ENCODE measurements at places on chromosomes 2 and 18.
A peak's percentile ranks its signal among the peaks of the same experiment; 100 is the strongest.

DNA sequence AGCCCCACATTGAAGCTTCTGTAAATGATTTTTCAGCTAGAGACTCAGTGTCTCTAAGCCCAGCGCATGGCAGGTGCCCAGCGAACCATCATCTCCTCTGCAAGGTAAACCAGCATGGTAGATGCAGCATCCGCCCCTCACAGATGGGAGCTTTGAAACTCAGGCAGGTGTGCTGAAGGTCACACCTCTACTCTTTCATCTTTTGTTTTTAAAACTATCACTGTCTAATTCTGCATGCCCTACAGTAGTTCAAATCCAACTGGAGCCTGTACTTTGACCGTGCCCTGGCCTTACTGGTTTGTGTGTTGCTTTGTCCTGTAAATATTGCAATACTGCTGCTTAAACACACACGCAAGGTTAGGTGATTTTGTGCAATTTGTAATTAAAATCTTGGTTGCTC lies 831.1 kb downstream of the GALR1 start:
- DNase-seq: no peak

DNA sequence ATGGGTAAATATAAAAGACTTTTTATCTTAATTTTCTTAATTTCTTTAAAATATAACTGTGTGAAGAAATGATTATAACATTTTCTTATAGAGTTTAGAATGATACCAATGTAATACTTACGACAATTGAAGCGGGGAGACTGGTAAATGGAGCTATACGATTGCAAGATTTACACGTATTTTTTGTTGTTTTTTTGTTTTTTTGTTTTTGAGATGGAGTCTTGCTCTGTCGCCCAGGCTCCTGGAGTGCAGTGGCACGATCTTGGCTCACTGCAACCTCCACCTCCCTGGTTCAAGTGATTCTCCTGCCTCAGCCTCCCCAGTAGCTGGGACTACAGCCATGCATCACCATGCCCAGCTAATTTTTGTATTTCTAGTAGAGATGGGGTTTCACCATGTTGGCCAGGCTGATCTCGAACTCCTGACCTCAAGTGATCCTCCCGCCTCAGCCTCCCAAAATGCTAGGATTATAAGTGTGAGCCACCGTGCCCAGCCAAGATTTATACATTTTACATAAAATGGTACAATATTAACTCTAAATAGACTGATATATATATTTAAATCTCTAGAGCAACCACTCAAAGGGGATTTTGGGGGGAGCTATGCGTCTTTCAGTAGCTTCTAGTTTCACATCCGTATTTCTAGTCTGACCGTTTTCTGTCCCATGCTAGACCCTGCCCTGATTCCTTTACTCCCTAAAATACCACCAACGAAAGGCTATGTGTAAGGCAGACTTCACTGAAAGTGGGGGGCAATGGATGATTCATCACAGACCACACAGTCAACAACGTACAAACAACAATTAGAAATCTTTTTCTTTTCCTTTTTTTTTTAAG lies 28.2 kb upstream of the ATG16L1 start:
- no peak for DNase-seq

GRCh38 chr2:239361311-239361642 lies 39.5 kb downstream of the HDAC4 start:
- DNase-seq: no peak

DNA sequence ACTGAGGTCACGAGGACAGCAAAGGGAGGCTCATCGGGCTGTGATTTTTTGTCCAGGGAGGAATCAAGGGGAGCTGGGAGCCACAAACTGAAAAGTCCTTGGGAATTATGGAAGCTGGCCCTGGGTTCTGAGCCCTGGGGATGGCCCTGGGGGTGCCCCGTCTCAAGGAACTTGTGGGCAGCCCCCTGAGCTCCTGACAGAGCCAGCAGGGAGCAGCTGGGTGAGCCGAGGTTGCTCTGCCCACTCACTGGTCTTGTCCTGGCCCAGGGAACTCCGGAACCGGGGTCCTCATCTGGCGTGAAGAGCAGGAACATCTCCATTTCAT lies 61.3 kb upstream of the HDAC4 start:
- DNase-seq: no peak

GRCh38 chr2:133407341-133407740 lies 160.9 kb downstream of the NCKAP5 start:
- DNase-seq: no peak

GRCh38 chr18:12890964-12891363 lies 6.9 kb upstream of the PTPN2 start:
- no peak for DNase-seq

DNA sequence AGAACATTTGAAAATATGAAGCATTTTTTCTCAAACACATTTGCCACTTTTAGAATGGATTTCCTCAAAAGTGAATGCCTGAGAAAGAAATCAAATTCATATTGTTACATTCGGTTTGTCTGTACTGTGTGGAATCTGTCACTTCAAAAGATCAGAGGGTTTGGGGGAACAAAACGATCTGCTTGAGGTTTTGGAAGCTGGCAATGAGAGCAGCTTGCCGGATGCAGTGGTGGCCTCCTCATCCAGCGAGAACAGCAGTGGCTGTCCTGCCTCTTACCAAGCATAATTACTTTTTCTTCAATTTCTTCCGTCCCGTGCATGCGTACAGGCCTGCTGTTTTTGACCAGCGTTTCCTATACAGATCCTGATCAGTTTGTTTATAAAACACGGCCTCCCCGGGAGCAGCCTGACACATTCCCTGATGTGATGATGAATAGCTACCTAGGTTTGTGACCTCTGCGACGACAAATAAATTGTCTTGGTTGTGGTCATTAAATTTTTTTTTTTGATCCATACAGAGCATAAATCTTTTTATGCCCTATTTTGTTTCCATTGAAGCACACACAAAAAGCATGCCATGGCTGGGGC lies 45.2 kb downstream of the ITGA6 start:
- DNase-seq: no peak

DNA sequence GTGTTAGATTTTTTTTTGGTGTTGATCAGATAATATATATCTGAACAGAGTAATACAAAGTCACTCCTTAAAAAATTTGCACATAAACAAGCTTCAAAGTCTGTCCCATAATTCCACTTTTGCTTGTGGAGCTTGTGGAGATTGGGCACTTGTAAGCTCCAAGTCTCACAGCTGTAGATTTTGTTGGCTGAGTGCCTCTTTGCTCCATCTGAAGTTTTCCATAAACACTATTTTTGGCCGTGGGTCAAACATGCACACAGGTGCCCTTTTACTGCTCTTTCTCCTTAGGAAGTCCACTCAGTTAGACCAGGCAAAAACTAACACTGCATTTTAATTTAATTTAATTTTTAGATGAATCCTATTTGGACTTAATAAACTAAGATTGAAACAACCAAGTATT lies 3.6 kb upstream of the KCNJ13 start:
- no peak for DNase-seq

DNA sequence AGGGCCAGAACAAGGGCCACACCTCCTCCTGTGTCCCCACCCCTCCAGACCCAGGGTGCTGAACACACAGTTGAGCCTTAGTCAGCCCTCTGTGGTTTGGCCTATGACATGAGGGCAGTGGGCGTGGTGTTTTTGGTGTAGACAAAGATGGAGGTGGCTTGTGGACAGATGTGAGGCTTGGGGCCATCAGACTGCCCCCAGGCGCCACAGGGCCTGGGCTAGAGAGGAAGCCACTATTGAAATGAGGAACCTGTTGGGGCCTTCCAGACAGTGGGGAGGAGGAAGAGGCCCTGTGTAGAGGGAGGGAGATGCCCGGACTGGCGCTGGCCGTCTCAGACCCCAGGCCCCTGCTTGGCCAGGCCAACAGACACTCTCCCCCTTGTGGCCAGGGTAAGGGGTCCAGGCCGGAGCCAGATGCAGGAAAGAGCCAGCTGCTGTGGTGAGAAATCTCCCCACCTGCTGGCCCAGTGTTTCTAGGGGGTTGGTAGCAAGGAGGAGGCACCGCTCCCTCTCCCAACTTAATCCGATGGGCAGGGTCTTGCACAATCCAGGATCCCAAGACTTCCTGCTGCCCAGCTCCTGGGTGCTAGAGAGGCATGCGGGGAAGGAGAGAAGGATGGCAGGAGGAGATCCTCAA lies 53.8 kb downstream of the SMAD7 start:
- DNase-seq: peak; percentile 40

- DNase-seq: no peak
These were observed 42.6 kb downstream of the ASAP2 start for GRCh38 chr2:9249020-9249800.

DNA sequence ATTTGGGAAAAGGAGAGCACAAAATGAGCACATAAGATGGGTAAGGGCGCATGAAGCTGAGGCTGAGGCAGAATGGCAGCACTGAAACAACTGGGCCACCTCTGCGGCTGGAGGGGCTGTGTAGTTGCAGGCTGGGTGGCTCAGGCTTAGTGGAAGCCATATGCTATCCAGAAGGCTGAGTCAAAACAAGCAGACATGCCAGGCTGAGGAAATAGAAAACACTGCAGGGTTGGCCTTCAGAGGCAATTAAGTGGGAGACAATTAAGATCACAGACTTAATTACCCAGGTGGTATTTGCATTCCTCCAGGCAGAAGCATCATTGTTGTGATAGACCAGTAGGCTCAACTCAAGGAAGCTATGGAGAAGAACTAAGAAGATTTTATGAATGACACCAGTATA lies 11.4 kb upstream of the XPO1 start:
- no peak for DNase-seq

DNA sequence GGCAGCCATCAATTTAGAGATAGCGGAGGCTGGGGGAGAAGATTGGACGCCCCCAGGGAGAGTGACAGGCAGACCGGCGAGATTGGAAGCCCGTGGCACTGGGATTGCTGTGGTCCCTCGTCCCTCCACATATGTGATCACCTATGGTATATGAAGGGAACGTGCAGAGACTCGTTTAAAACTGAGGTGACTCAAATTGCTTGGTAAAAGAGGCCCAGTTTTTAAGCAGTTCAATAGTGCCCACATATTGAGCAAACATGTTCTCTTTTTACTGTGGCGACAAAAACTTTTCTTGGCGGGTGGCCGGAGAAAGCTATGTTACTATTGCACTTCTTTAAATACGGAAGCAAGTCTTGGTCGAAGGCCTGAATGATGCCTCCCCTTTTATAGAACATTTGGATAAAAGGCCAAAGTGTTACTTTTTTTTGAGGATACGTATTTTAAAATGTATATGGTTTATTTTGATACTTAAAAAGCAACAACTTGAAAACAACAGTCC lies 9.1 kb downstream of the B3GNT2 start:
- no peak for DNase-seq

GRCh38 chr18:26121476-26121875 lies 12.2 kb upstream of the PSMA8 start:
- DNase-seq: no peak

DNA sequence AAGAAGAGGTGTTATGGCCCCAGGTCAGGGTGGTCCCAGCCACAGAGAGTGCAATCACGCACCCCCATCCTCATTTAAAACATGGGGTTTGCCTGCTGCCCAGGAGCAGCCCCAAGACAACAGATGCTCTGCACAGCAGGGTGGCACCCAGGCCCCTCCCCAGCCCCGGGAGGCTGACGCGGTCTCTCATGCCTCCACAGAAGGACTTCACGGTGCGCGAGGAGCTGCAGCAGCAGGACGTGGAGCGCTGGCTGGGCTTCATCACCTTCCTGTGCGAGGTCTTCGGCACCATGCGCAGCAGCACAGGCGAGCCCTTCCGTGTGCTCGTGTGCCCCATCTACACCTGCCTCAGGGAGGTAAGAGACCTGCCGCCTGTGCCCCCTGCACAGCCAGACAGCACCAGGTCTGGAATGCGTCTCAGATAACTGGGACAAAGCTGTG lies 133.7 kb downstream of the SMAD7 start:
- DNase-seq: no peak

DNA sequence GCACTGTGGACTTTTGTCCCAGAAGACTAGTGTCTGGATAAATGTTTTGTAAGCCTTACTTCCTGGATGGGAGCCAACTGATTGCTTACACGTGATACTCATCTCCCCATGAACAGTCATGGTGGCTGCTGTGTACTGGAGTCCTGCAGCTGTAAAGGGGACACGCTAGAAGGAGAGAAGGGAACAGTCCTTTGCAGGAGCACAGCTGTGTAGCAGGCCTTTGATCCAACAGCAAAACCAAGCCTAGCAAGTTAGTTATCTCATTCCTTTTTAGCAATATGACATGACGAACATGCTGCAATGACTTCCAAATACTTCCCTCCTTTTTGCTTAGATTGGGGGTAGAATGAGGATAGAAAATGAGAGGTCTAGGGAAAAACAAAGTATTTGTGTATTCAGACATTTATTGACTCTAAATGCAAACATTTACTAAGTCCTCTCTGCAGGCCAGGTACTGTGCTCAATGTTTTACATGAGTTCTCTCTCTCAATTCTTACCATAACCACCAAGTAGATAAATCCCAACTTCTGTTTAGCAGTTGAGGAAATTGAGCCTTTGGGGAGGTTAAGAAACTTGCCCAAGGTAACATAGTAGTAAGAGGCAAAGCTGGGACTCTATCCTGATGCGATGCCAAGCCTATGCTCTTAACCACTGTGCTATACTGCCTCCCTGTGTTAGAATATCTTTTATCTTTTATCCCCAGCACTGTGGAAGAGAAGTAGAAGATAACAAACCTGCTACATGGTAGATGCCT lies 55.4 kb upstream of the CD28 start:
- DNase-seq: no peak

DNA sequence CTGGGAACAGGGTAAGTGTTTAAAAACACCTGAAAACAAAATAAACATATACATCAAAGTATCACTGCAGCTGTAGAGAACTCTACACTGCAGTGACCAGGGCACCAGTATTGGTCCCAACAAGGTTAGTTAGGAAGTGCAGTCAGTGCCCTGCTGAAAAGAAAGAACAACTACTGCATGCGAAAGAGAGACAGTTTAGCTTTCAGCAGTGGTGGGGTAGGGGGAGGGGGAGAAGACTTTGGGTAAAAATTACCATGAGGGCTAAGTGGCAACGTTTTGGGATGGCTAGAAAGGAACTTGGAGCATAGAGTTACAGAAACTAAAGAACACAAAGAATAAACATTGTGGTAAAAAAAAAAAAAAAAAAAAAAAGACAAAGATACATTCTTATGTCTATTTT lies 112.1 kb downstream of the UPP2 start:
- no peak for DNase-seq

DNA sequence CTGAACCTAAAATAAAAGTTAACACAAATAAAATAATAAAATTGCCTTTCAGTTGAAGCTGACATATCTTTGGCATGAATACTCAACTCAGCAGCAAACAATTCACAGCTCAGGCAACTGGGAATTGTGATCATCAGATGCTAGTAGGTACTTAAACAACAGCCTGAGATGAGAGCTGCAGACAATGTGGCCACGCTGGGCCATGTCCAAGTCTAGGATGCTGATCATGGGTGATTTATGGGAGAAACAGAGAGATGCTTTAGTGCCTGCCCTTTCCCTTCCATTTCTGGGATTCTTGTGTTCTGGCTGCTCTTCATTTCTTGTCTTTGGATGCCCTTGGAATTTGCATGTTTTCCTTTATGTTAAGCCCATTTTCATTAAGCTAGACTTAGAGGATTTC lies 212.4 kb upstream of the CWC22 start:
- DNase-seq: no peak

DNA sequence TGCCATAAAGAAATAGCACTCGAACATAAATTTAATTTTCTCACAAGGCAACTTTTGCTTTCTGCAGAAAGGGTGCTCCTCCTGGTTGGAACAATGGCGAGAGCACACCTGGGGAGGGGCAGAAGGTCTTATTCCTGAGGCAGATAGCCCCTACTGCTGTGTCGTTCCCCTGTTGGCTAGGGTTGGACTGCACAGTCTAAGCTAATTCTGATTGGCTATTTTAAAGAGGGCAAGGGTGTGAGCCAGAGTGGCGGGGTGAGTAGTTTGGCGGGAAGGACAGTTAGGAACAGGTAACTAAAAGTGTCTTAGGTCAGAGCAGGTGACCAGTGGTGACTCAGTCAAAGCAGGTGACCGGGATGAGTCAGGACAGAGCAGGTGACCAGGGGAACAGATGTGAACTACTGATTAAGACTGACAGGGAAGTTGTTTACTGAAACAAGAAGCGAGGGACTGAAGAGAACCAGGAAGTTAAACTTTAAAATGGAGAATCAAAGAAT lies 49.7 kb upstream of the AGAP1 start:
- no peak for DNase-seq
